ENCODE measurements at places on chromosomes 11 and 22.

GRCh38 chr11:31969359-31969702 lies 121.5 kb upstream of the RCN1 start:
- DNase-seq, result no peak

- DNase-seq, result no peak
Measured at GRCh38 chr11:2229713-2230297, 40.6 kb downstream of the ASCL2 start.

DNA sequence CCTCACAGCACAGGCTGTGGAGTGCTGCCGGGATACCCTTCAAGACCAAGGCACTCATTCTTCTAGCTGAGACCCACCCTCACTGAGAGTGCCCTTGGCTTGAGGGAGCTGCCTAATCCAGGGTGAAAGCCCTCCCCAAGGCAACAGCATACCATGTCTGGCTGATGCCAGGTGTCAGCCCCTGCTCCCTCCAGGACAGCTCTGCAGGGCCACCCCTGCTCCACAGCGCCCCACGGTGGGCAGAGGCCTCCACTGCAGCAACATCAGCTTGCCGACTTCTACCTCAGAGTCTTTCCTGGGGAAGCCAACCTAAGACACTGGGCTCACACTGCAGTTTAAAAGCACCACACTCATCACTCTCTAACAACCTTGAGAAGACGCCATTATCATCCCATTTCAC lies 29.0 kb downstream of the TTLL1 start:
- peak; percentile 26 for DNase-seq

DNA sequence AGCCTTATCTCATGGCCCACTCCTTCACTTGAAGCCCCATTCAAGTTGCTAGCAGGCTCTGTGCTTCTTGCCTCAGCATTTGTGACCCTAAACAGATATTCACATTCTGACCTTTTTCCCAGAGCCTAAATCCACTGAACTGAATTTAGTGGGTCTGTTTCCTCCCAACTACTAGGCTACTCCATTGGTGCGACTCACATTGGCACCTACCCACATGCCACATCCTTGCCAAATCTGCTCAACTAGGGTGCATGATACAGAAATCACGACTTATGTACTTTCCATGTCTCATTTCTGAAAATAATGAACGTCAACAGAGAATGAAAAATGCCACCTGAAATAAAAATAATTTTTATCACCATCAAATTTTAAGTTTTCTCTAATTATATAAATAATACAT lies 8.4 kb upstream of the MMP12 start:
- DNase-seq, result no peak

- no peak for DNase-seq
Measured at GRCh38 chr22:36056980-36057379, 28.4 kb upstream of the RBFOX2 start.

Measured in fibroblast of pulmonary artery (primary cell).